Thoracic aorta (tissue), 2 donors: ENCODE measurements at places on chromosomes 4 and X.

DNA sequence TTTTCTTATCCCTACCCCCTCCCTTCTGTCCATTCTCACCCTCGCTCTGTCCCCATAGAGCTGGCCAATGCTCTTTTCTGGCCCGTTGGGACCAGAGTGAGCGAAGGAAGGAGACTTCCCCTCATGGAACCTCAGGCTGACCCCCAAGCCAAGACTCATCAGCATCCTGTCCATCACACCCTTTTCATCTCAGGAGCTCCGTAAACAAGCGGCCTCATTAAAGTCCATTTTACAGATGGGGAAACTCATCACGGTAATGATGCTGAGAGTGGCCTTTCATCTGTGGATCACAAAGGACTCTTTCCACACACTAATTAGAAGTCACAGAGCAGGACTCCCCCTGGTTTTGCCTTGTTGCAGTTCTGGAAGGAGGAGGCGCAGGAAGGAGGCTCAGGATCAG, 67.4 kb upstream of the SLC34A2 start:
- no peaks in the 10 kb centered on the region for H3K27me3 ChIP-seq
- DNase-seq, result no peak
- no peaks in the 10 kb centered on the region for H3K36me3 ChIP-seq
- H3K4me3 ChIP-seq, result no peak overlapping the region
- no peak overlapping the region for H3K27ac ChIP-seq

- peaks cover 32% of the 10 kb centered on the region for H3K4me1 ChIP-seq
- no peak overlapping the region for H3K27ac ChIP-seq
- DNase-seq, result no peak
Observed at GRCh38 chr4:101287324-101287723, 60.0 kb downstream of the PPP3CA start.

- no peaks in the 10 kb centered on the region for H3K36me3 ChIP-seq
- no peak for DNase-seq
- H3K4me3 ChIP-seq, result no peak overlapping the region
- H3K27ac ChIP-seq, result no peak overlapping the region
Observed at GRCh38 chr4:11198516-11199305, 230.0 kb downstream of the HS3ST1 start.

DNA sequence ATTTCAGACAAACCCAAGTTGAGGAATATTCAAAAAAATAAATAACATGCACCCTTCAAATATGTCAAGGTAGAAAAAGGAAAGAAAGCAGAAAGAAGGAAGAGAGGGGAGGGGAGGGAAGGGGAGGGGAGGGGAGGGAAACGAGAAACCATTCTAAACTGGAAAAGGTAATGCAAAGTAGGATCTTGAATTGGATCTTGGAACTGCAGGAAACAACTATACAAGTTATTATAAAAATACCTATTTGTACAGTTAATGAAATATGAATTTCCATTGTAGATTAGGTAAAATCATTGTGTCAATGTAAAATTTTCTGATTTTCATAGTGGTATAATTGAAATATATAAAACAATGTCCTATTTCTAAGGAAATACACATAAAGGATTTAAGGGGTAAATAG, 668.4 kb downstream of the FAT4 start:
- H3K36me3 ChIP-seq, result no peaks in the 10 kb centered on the region
- H3K27ac ChIP-seq, result no peak overlapping the region
- H3K27me3 ChIP-seq, result no peaks in the 10 kb centered on the region
- no peaks in the 10 kb centered on the region for H3K4me1 ChIP-seq
- DNase-seq, result no peak

DNA sequence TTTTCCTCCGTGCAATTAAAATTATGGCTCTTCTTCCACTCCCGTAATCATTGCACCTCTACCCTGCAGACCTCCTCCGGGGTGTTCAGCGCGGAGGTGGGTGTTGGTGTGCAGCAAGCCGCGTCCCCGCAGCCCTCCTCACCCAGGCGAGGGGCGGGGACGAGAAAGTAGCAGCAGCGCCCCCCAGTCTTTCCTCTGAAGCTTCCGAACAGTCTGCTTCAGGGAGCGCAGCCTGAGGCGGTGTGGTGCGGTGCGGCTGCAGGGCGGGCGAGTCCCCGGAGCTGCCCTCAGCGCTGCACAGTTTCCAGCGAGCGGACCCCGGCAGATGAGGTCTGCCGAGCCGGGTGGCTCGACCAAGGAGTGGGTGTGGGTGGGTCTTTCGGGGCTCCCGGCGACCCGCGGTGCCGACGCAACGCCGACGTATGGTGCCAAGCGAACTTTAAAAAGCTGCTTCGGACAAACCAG, at the start of gene FRAS1:
FRAS1 (plus strand) TSS at position 189 of the 465 bp plus-strand sequence. CDS start 687 bp downstream, outside the sequence.
- no peaks in the 10 kb centered on the region for H3K36me3 ChIP-seq
- peaks cover 12% of the 10 kb centered on the region for H3K4me1 ChIP-seq
- no peaks in the 10 kb centered on the region for H3K27me3 ChIP-seq
- peak within 1 kb of the TSS; percentile 77 for H3K27ac ChIP-seq
- no peak for DNase-seq

GRCh38 chr4:108588878-108589277, 31.5 kb upstream of the RPL34 start:
- H3K27me3 ChIP-seq, result no peaks in the 10 kb centered on the region
- no peaks in the 10 kb centered on the region for H3K4me1 ChIP-seq
- H3K4me3 ChIP-seq, result no peak overlapping the region
- H3K27ac ChIP-seq, result no peak overlapping the region

DNA sequence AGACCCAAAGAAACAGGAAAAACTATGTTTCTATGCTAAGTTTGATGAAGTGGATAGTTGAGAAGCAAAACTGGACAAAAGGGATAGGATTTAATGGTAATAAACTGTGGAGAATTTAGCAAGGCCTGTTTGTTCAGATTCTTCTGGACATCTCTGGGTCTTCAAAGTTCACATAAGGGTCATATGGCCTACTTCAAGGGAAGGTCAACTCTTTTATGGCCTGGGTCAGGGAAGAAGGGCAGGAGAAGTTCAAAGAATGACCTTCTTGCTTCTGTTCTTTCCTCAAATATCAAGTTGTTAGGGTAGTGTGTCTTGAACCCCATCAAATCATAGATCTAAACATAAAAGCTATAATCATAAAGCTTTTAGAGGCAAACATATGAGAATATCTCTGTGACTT, 102.7 kb downstream of the SOWAHB start:
- DNase-seq, result no peak
- H3K4me3 ChIP-seq, result no peak overlapping the region
- no peaks in the 10 kb centered on the region for H3K27me3 ChIP-seq
- no peaks in the 10 kb centered on the region for H3K36me3 ChIP-seq
- H3K4me1 ChIP-seq, result no peaks in the 10 kb centered on the region
- no peak overlapping the region for H3K27ac ChIP-seq

DNA sequence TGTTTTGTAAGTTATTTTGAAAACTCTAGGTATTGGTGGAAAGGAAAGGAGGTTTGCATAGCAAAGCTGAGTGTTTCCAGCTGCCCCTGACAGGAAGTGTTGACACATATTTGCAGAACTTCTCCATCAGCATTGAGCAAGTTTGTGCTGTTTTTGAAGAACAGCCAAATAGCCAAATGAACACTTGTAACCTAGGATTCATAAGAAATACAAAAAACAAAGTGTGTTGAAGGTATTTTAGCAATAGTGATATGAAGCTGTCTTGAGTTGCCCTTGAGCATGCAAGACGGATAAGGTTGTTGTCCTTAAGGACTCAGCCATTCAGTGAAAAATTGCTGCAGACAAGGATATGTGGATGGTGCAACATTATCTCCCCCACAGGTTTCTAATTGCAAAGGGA, 68.3 kb upstream of the PGM2 start:
- no peak overlapping the region for H3K4me3 ChIP-seq
- H3K27me3 ChIP-seq, result no peaks in the 10 kb centered on the region
- no peaks in the 10 kb centered on the region for H3K36me3 ChIP-seq
- H3K27ac ChIP-seq, result peak overlapping the region; percentile 45
- peak; percentile 9 for DNase-seq

GRCh38 chr4:153451911-153452657, 14.1 kb upstream of the TMEM131L start:
- H3K27ac ChIP-seq, result no peak overlapping the region
- peaks cover 19% of the 10 kb centered on the region for H3K4me1 ChIP-seq
- no peaks in the 10 kb centered on the region for H3K36me3 ChIP-seq
